ENCODE measurements at places on chromosomes 1 and 21.

- no peak for DNase-seq
These were observed 534.5 kb downstream of the OMA1 start for GRCh38 chr1:58011978-58012377.

GRCh38 chr1:228399531-228400236 is 7.0 kb downstream of the TRIM11 start:
- no peak for DNase-seq

DNA sequence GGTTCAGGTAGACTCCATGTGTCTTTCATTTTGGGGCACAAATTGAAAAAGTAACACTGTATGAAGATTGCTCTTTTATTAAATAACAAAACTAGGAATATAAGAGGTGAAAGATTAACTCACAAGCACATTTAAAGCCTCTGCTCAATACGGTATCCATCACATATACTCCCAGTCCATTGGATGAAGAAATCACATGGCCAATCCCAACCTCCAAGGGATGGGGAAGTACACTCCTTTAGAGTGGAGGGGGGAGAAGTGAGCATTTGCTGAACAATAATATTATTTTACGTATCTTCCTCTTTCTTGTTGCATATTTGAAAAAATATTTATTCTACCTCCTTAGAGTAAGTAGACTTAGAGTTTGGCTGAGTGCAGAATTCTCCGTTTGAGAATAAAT is 316.5 kb downstream of the LMX1A start:
- DNase-seq: no peak

- peak; percentile 65 for DNase-seq
These were observed 4.0 kb downstream of the S100A16 start for GRCh38 chr1:153608742-153609584.

GRCh38 chr1:156804026-156804425 is 12.6 kb downstream of the SH2D2A start:
- no peak for DNase-seq

DNA sequence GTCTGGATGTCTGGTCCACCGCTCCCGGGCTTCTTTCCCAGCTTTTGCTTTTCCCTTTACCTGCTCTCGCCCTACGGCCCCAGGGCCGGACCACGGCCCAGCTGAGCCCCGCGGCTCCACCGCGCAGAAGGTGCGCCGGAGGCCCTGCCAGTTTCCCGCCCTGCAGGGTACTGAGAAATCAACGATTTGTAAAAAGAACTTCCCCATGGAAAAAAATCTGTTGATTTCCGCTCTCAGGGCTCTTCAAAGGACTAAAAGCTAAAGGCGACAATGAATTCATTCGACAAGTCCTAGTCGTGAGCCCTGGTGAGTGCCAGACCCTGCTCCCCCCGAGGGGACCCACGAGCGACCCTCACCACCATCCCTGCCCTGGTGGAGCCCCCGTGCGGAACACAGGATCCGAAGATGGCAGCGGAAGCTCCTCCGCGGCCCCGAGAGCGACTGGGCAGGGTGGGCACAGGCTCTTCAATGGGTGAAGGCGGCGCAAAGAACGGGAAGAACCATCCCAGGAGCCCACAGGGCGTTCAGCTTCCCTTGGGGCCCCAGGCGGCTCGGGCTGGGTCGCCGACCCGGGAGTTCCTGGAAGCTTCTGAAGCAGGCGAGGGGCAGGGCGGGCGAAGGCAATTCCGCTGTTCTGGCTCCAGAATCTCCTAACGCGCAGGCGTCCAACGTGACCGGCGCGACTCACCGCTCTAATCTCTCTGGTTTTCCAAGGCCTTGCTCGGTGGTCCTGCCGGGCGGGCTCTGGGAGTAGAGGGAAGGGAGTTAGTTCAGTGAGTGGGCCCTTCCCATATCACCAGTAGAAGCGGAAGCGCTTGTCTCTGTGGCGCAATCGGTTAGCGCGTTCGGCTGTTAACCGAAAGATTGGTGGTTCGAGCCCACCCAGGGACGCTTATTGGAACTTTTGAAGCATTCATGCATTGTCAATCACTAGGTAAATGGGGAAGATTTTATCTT is 6.6 kb upstream of the RNU1-2 start:
- peak; percentile 81 for DNase-seq

DNA sequence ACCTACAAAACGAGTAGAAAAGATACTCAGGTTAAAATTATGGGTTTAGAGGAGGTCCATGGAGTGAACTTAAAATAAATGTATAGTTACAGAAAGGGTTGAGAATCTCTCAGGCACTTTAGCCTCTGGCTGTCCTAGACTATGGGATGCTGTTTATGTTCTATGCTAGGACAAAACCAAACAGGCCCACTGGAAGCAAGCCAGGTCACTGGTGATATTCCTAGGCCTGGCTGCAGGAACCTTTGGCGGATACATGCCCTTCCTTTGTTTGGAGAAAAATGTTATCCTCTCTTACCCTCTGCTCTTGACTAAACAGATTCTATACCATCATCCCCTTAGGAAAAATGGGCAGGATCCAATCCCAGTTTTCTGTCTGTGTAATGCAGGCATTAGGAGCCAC is 90.7 kb upstream of the DUSP10 start:
- DNase-seq: no peak

DNA sequence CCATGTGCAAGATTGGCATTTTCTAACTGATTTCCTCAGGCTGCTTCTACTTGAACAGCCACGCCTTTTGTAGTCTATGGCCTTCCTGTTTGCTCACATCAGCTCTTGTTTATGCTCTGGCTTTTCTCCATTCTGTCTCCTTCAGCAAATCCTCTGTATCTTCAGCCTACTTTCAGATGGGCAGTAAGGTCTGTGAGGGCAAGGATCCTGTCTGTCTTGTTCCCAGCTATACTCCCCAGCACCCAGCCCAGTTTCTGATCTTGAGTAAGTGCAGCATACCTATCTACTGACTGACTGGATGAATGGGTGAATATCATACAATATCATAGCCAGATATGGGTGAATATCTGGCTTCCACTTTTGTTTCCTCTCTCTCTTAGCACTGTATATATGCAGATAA is 438.1 kb downstream of the LMO4 start:
- DNase-seq: no peak

DNA sequence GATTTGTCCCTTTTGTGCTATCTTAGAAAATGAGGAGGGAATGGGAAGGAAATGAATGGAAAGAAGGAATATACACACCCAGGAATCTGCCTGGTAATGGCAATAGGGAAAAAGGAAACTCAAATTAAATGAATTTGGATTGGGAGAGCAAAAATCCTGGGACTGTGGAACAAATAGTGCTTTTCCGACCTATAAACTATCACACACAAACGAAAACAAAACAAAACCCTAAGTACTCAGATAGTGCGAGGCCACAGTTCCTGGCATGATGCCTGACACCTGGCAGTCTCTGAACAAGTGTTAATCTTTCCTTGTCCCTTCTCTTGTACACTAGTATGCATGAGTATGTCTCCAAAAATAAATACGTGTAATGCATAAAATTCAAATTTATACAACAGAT is 319.8 kb upstream of the SPAG17 start:
- no peak for DNase-seq

- DNase-seq: no peak
These were observed 126.2 kb upstream of the ETS2 start for GRCh38 chr21:38679534-38679933.

DNA sequence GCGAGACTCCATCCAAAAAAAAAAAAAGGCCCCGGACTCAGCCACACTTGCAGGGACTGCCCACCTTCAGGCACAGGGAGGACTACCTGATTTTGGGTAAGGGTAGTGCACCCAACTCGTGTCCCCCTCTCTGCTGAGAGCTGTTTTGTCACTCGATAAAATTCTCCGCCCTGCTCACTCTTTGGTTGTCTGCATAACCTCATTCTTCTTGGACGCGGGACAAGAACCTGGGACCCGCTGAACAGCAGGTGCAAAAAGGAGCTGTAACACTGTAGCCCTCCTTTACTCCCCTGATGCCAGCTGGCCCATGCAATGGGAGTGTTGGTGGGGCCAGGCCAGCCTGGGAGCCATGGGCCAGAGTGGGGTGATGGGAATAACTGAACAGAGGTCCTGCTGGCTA is 10.6 kb downstream of the S100B start:
- DNase-seq: no peak

GRCh38 chr1:67431869-67432578 is 1.8 kb upstream of the SERBP1 start:
- DNase-seq: no peak

DNA sequence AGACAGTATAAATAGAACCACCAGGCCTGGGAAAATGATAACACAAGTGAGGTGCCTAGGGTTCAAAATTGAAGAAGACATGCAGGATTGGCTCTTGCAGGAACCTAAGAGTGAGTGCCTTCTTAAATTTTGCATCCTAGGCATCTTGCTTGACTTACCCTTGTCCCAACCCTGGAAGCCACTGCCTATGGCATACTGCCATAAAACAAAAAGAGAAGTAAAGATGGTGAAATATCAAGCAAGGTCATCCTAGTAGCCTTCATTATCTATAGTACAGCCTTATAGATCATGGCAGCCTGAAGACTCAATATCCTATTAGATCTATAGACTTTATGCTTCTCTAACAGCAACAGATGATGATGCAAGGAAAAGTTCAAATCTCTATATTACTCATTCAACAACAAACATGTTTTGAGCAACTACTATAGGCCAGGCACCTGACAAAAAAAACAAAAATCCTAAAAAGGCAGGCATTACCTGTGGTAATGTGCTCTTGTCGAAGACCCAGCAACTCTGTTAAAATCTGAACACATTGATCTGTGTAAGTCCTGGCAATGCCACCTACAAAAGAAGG is 6.3 kb downstream of the AP4B1 start:
- DNase-seq: no peak

GRCh38 chr1:21537932-21538630 is 28.9 kb downstream of the ALPL start:
- no peak for DNase-seq

DNA sequence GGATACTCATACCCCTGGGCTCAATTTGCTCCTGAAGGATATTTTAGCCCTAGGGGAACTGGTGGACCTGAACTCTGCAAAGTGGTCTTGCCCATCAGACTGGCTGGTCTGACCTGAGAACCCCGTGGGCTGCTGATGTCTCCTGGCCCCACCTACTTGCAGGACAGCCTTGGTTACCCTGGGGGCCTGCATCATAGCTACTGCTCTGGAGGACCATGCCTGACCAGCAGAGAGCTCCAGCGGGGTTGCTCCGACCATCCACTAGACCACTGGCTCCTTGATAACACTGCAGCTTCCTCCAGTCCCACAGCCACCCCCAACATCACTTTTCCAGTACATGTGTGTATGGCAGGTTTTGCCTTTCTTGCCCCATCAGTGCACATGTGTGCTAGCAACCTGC is 331.6 kb upstream of the BRINP3 start:
- no peak for DNase-seq

- no peak for DNase-seq
These were observed 36.1 kb upstream of the KHDRBS1 start for GRCh38 chr1:31977385-31978131.

DNA sequence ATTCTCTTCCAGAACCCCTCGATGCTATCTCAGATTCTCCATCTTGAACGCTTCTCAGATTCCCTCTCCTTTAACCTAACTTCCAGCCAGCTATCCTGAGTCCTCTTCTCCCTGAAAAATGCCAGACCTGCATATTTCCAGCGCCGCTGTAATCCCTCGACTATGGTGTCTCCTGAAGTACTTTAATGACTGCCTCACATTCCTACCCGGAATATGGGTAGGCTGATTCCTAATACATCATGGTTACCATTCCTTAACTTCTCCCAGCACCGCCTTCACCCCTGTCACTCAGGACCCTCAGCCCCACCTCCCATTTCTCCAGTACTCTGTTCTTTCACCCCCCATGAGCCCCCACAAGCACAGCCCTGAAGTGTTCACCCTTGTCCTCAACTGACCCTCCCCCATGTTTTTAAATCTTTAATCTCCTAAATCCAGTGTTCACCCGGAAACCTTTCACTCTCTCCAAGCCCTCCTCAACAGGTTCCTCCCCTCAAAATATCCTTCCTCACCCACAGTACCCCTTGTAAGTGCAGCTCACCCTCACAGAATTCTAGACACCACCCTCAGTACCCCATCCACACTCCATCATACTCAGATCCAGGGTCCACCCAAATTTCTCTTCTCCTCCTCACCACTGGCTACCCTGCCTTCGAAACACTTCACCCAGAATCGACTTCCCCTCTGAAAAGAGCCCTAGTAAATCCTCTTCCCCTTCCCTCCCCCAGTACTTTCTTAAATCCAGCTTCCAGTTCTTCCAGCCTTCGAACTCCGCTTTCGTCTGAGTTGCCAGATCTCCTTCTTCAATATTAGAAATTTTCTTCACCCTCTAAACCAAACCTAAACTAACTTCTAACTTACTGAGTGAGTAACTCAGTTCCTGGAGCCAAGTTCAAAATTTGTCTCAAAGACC is 922 bp downstream of the CPT2 start:
- no peak for DNase-seq

DNA sequence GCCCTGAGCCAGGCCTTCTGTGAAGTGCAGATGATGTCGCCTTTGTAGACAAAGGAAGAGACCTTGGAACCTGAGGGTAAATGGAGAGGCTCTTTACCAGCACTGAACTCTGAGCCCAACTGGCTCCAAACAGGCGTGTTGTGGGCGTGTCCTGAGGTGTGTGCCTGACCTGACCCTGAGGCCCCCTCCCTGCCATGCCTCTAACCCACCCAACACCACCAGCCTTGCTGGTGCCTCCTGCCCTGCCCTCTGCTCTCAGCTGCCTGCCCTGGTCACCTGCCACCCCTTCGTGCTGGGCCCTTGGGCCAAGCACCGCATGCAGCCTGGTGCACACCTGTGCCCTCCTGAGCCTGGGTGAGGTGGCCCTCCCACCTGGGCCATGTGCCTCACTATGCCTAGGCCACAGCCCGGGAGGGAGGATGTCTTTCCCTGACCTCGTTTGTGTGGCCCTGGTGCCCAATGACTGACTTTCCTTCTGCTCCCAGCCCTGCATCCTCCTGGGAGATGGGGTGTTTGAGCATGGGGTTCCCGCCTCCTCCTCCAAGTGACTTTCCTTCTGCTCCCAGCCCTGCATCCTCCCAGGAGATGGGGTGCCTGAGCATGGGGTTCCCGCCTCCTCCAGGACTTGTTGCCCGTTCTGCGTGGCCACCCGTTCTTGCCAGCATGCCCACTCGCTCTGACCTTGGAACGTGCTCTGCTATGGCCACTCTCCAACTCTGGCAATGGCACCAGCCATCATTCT is 157.0 kb downstream of the PCBP3 start:
- no peak for DNase-seq

All from midbrain (tissue), 1 donor.